ENCODE measurements at places on chromosomes 12 and 14.

DNA sequence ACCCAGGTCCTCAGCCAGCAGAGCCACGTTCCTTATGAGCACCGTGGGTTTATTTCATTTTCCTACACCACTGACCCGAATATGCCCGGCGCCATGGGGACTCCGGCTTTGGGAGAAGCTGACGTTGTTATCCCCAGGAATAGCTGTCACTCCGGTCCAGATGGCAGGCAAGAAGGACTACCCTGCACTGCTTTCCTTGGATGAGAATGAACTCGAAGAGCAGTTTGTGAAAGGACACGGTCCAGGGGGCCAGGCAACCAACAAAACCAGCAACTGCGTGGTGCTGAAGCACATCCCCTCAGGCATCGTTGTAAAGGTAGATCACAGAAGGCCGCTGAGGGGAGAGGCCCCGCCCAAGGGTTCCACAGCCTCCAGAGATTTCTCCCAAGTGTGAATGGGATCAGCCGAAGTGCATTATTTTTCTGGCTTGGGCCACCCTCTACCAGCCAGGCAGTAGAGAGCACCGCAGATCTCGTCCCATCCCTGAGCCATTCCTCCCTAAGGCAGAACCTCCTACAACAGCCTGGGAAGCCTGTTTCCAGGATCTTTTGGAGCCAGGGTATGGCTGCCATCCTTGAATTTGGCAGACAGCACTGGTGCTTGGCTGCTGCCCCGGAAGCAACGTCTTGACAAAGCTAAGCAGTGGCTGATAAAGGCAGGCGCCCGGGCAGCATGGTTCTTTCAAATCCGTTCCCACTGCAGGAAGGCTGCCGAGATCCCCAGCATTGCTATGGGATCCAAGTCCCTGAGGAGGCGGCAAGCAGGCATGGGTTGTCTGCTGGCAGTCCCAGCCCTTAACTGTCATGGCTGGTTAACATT lies 17.8 kb downstream of the CDK2AP1 start:
- DNase-seq = no peak

GRCh38 chr12:49131051-49131893 lies at the start of gene TUBA1B:
TSS of gene TUBA1B (minus strand) at chr12:49131395. CDS start at chr12:49131300, 95 bp downstream.
- peak; percentile 89 for DNase-seq

- DNase-seq = peak; percentile 82
Measured at GRCh38 chr12:6335451-6336078, 6.3 kb downstream of the TNFRSF1A start.

DNA sequence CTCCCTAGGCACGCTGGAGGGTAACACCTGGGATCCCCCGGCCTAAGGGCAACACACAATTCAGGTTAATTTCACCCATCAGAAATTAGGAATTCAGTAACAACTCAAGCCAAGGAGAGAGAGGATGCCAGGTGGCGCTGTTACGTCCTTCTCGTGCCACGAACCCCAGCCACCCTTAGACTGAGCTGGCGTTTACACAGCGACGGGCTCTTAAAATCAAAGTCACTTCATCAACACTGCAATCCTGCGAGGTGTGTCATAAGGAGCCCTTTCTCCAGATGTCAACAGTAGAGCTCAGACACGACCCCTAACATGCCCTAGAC lies 110.6 kb upstream of the TMEM132D start:
- no peak for DNase-seq

DNA sequence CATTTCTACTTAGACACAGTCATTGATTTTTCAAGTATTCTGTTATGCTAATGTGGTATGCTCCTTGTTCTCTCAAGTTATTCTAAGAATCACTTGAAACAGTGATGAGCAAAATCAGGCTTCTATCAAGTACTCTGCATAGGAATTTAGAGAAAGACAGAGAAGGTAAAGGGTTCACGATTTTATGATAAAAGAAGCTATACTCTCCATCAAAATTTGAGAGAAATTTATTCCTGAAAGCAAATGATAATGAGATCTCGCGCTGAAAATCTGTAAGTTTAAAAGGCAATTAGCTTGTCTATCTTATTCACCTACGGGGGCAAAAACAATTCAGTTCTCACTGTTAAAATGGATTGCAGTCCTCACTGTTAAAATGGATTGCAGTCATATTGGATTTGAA lies 1404.3 kb upstream of the FLRT2 start:
- no peak for DNase-seq

GRCh38 chr12:21580748-21581516 lies 23.7 kb downstream of the GYS2 start:
- DNase-seq = no peak

- no peak for DNase-seq
Measured at GRCh38 chr14:52349731-52350130, 35.6 kb downstream of the PTGER2 start.

- no peak for DNase-seq
Measured at GRCh38 chr14:33413381-33413780, 474.7 kb downstream of the NPAS3 start.

GRCh38 chr14:20848316-20848954 lies 42.8 kb upstream of the RNASE3 start:
- no peak for DNase-seq

DNA sequence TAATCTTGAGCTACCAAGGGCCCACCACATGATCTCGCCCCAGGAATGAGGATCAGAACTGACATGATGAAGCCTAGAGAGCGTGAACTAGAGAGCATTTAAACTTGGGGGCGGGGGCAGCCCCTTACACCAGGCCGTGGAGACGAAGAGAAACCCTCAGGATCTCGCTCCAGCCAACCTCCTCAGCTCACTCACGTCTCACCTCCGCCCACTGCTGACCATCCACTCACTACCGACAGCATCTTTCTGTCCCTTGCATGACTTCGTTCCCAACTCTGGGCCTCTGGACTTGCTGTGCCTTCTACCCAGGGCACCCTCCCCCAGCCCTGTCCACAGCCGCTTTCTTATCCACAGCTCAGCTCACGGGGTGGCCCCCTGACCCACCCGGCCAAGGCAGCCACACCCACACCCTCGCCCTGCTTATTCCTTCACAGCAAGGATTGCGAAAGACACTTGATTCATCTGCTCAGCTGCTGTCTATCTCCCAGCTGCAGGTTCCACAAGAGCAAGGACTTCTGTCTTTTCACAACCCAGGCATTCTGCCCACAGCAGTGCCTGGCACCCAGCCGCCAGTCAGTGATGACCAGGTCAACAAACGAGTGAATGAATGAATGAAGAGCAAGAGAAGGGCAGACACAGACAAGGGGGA lies 6.4 kb downstream of the STX2 start:
- no peak for DNase-seq

DNA sequence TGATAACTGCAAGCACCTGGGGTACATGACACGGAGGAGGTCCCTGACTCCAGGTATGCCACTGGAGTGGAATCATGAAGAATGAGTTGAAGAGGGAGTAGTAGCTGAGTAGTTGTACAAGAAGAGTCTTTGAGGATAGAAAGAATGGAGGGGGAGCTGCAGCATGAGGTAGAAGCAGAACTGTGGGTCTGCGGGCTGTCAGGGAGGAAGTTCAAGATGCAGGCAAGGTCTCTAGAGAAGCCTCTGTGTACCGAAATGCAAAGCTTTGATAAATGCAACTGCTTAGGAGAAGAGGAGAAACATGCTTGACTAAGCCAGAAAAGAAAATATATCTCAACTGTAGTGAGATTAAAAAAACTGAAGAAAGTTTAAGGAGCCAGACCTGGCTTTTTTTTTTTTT lies 91.5 kb downstream of the CPNE8 start:
- DNase-seq = no peak

DNA sequence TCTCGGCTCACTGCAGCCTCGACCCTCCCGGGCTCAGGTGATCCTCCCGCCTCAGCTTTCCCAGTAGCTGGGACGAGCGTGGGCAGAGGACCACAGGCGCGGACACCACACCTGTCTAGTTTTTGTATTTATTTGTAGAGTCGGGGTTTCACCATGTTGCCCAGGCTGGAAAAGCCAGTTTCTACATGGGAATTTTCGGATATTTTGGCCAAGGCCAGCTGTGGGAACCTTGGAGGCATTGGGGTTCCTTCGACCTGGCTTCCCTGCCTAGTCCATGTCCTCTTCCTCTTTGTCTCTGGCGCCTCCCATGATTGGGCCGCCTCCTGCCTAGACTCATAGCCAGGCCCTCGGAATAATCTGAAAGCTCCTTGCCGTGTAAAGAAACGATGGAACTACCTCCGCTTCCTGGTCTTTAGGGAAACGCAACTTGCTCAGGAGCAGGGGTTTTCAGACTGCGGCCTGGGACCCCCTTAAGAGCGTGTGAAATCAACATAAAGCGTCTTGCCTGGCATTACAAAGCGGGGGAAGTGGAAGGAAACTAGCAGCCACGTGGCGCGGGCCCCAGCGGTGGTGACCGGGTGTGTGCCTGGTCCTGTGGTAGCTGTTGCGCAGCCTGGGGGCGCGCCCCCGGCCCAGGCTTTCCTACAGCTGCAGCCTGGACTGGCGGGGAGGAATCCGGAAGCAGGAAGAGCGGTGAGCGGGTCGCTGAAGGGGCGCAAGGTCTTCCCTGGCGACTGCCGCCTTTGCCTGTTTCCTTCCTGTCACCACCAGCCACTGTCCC lies 1.4 kb upstream of the HSP90AA1 start:
- DNase-seq = peak; percentile 71

DNA sequence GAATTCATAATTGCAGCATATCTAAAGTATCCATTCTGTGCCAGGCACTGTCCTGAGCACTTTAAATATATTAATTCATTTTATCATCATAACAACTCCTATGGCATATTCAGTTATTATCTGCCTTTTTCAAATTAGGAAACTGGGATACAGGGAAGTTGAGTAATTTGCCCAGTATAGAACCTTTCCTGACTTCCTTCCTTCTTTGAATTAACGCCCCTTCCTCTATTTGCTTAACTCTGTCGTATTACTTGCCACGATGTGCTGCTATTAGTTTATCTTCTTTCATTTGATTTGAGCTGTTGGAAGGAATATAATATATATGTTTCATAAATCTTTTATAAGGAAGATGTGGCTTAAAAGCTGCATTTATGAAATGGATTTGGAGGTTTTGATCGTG lies 25.4 kb upstream of the FAM177A1 start:
- DNase-seq = no peak

DNA sequence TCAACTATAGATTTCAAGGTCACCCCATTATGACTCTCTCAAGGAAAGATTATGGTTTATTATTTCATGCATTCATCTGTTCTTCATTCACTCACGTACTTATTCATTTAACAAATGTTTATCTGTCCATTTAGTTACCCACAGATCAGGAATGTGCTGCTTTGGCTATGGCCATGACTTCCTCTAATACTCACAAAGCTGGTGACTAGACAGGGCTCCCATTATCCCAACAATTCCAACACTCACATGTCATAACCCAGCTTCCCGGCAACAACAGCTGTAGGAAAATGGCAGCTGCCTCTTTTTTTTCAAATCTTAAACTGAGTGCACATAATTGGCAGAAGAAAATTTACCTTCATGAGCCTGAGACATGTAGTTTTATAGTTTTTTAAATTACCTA lies 190.8 kb upstream of the CCDC196 start:
- no peak for DNase-seq

GRCh38 chr12:57622293-57623245 lies 10.4 kb downstream of the B4GALNT1 start:
- no peak for DNase-seq

DNA sequence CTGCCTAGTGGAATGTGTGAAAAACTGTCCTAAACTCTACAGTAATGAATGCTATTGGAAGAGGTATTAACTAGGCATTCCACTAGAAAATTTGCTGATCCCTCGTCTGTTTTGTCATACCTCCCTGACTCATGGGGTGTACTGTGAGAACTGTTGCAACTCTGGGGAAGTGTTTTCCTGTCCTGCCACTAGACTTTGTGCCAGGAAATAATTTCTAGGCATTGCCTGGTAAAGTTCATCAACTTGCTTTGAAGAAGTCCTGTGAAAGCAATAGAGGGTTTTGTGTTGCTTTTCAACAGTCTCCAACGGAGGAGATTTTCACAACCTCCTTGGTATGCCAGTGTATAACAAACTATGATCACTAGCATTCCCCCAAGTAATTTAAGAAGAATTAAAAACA lies 139.9 kb downstream of the AKAP6 start:
- no peak for DNase-seq

DNA sequence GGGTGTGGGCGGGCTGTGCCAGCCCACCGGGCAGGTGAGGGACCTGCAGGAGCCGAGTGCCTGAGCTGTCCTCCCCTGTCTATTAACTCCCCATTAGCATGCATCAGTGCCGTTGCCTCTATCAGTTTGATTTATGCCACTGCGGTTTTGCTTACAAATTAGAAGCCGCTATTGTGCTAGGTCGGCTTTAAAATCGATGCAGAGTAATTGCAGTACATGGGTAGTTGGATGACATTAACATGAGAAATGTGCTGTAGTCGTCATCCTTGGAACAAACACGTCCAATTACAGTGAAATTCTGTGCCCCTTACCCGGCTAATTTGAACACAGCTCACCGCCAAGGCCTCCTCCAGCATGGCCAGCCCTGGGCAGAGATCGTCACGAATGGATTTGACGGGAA lies 145.8 kb downstream of the TSPAN9 start:
- no peak for DNase-seq

DNA sequence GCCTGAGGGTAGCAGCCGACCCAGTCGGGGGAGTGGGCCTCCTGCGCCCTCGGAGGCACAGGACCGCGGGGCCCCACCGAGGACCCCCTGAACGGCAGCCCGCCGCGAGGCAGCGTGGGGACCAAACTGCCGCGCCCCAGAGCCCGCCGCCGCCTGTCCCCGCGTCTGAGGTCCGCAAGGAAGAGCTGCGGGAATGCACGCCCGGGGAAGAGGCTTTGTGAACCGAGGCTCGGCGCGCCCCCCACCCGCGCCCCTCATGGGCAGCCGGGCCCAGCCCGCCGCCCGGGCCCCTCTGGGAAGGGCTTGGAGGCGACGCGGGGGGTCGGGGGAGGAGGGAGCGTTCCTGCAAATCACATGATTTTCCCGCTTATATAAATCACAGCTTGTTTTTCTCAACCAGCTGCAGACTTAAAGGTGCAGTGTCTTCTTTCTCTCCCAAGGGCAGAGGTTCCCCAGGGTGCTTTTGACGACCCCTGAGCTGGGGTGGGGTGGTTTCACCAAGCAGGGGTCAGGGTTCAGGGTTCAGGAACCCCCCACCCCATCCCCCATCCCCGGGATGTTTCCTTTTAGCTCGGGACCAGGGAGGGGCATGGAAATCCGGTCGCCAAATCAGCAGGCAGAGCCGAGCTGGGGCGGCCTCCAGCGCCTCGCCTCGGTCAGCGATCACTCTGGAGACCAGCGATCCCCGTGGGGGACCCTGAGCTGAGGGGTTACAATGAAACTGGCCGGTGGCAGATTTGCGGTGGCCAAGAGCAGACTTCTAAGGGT lies 44.7 kb upstream of the ATP23 start:
- peak; percentile 78 for DNase-seq

GRCh38 chr12:53483225-53483978 lies 15.9 kb downstream of the MAP3K12 start:
- DNase-seq = no peak

All from pancreas (tissue), 10 donors.